ENCODE measurements at places on chromosomes 12 and 14.

DNA sequence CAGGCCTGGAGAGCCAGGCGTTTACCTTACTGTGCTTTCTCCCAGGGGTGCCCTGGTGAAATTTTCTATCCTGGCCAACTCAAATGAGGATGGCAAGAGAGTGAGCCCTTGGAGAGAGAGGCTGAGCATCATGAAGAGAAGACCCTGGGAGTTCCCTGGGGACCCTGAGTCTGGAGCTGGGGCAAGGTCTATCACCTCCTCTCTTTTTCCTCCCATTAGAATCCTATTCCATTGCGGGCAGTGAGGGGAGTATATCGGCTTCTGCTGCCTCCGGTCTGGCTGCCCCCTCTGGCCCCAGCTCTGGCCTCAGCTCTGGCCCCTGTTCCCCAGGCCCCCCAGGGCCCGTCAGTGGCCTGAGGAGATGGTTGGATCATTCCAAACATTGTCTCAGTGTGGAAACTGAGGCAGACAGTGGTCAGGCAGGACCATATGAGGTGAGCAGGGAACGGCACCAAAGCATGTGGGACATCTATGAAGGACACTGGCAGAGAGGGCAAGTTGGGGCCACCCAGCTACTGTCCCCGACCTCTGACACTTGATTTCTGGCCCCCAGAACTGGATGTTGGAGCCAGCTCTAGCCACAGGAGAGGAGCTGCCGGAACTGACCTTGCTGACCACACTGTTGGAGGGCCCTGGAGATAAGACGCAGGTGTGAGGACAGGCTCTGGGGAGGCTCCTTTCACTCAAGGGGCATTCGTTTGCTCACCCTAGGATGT lies 1.6 kb downstream of the ARHGEF25 start:
- DNase-seq, result no peak

DNA sequence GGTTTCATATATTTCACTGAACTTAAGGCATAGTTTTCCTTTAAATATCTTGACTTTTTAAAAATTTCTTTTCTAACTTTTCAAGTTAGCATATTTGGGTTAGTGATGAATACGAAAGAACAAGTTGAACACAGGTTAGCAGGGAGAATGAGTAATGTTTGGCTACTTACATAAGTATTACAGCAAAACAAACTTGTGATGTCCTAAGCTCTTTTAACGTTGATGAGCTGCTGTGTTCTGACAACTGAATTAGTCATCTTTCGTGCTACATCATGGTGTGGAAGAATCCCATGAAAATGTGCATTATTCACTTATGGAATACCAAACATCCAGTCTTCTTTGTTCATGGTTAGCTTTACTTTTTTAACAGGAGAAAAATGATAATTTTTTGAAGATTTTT lies 36.3 kb upstream of the PDZRN4 start:
- DNase-seq, result no peak

- peak; percentile 76 for DNase-seq
Measured at GRCh38 chr12:116861320-116861719, 19.9 kb downstream of the HRK start.

- DNase-seq, result peak; percentile 95
Measured at GRCh38 chr14:92471919-92472318, 41.7 kb upstream of the RIN3 start.

DNA sequence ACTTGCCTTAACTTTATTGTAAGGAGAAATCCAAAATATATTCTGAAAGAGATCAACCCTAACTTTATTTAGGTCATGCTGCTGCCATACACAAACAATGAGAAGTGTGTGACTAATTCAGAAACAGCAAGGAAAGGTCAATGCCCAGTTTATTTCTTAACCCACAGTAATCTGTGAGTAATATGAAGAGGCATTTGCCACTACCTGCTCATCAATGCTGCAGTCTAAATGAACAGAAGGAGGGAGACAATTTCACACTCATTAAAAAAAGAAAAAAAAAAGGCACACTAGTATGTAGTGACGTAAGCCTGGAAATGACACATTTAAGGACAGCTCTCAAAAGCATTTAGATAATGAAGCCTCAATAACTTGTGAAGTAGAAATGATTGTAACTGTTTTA lies 90.5 kb upstream of the FOXN3 start:
- peak; percentile 72 for DNase-seq

DNA sequence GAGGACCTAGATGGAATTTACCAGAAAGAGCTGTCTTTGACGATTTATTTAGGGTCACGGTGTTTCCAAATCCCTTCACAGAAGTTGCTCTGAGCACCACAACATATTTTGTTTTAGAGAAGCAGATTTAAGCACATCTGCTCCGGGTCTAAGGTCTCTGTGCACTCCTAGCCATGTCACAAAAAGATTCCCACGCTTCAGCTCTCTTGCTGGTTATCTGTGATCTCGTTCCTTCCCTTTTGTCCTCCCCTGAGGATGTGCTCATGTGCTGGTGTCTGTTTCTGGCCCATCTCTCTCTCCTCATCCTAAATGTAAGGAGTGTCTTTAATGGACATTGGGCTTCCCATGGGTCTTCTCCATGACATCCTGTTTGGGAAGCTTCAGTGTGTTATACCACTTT lies 53.7 kb upstream of the GNPNAT1 start:
- DNase-seq, result no peak

DNA sequence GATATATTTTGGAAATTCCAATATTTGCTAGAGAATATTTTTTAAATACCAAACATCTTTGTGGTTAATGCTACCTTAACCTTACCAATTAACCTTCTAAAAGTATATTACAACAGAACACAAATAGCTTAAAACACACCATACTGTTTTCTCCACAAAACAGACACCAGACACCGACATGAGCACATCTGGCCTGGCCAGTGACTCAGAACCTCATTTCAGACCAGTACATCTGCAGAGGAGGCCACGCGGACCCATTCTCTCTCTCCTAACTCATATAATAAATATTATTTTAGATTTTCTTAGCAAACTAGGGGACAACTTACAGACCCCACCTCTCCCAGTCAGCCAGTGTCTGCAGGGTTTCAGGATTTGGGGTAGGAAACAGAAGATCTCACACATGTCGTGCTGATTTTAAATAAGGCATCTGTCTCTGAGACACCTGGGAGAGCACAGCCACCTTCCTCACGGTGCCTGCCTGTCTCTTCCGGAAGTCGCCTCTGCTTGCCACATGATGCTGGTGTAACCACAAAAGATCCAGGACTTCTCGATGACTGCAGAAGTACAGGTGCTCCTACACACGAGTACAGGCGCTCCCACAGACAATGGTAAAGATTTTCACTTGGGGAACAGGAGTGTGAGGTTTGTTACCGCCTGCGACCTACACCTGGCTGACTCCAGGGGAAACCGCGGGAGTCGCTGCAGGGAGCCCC lies 9.7 kb upstream of the ANKLE2 start:
- no peak for DNase-seq

- DNase-seq, result no peak
Measured at GRCh38 chr14:95361373-95362137, 41.8 kb upstream of the CLMN start.

Data from RPMI7951 (cell line).